ENCODE measurements at places on chromosomes 2 and 18.

- DNase-seq, result no peak
These were observed 28.0 kb downstream of the RFX8 start for GRCh38 chr2:101446869-101447268.

DNA sequence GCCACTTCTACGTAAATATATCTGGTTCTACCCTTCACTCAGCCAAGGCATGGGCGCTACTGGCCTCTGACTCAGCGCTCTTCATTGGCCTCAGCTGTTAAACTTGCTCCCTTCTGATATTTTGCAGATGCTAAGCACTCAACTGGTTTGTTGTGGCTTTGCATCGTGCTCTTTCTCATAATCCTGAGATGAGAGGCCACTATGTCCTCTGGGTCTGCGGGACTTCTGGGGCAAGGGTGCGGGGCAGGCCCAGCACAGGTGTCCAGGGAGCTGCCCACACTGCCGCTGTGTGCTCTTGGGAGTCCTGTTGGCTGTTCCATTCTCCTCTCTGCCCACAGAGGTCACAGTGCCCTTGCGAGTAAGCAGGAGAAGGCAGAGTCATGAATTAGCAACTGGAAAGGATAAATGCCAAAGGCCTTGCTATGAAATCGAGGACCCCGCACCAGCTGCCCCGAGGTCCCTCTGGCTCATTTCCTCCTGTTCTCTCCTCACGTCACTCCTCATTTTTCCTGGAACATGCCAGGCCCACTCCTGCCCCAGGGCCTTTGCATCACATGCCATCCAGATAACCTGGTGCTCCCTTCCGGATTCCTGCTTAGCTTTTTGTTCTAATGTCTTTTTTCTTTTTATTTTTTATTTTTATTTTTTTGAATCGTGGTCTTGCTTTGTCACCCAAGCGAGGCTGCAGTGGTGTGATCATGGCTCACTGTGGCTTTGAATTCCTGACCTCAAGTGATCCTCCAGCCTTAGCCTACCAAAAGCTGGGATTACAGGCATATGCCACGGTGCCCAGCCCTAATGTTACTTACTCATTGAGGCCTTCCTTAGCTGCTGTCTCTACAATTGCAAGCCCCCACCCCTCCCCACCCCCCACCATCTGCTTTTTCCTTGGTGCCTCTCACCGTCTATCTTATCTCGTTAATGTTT lies 34.9 kb upstream of the MAT2A start:
- DNase-seq, result no peak

DNA sequence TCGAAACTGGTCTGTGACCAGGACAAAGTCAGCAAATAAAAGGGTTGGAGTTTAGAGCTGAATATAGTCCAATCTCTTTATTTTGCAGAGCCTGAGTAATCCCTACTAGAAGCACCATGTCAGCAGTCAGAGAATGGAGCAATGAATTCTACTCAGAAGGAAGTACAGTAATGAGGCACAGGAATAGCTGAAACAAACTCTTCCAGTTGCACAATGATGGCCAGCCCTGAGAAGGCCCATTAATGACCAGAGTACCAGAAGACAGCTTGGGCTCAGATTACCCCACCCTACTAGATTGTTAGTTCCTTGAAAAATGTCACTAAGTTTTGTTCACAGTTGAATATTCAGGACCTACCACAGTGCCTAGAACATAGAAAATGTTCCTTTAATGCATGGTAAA lies 40.3 kb upstream of the SCG2 start:
- DNase-seq, result no peak

GRCh38 chr2:215832791-215833190 lies 180.6 kb downstream of the MREG start:
- no peak for DNase-seq

GRCh38 chr2:86825693-86826381 lies 35.1 kb upstream of the CD8A start:
- peak; percentile 82 for DNase-seq

GRCh38 chr2:19059076-19059475 lies 299.3 kb downstream of the OSR1 start:
- no peak for DNase-seq

- no peak for DNase-seq
These were observed 138.6 kb downstream of the DOCK10 start for GRCh38 chr2:224903621-224904020.

GRCh38 chr2:70123051-70123828 lies 36.0 kb downstream of the PCBP1 start:
- DNase-seq, result no peak

GRCh38 chr2:120262761-120263428 lies 10.2 kb downstream of the RALB start:
- no peak for DNase-seq

- DNase-seq, result no peak
These were observed 46.5 kb upstream of the NFU1 start for GRCh38 chr2:69483696-69484095.

- no peak for DNase-seq
These were observed 320.3 kb upstream of the VRK2 start for GRCh38 chr2:57726294-57726693.

DNA sequence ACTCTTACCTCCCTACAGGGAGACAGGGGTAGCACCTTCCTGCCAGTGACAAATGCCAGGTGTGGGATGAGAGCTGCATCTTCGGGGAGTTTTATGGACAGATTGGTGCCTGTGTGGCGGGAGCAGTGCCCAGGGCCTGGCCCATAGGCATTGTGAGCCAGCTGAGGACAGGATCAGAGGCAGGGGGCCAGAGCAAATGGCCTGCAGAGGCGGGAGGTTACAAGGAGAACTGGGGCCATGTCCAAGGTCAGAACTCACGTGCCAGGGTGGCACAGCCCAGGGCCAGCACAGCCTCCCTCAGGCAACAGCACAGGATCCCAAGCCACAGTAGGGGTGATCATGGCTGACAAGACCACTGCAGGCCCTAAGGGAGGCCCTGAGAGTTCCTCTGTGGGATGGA lies 40.2 kb upstream of the MCFD2 start:
- DNase-seq, result no peak

DNA sequence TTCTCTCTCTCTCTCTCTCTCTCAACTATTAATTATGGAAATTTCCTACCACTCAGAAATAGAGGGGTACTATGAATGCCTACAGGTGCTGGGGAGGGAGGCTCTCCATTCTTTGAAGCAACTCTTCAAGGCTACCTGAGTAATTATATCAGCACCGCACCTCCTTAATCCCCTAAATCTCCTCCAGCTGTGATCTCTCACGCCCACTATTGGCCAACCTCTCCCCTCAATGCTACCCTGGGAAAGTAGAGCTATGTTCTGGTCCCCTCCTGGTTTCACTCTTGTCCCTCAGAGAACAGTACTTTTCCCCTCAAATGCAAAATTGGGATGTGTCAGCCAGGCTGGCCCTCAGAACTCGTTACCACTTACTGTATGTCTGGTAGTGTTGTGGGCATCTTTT lies 1.6 kb downstream of the MOCOS start:
- no peak for DNase-seq

DNA sequence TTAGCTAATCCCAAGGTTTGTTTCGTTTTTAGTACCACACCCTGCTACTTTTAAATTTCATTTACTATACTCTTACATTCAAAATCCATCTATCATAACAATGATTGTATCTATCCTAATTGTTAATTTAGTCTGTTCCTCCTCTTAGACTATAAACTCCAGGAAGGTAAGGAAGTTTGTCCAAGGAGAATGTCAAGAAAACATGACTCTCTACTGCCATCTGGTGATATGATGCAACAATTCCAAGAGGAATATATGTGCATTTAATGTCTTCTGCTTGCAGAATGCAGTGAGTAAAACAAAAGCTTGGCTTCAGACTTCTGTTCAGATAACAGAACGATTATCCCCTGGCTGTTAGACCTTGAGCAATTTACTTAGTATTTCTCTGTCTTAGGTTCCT lies 1267.1 kb downstream of the LRP1B start:
- no peak for DNase-seq

GRCh38 chr2:54194761-54195750 lies 61.0 kb downstream of the TSPYL6 start:
- no peak for DNase-seq

DNA sequence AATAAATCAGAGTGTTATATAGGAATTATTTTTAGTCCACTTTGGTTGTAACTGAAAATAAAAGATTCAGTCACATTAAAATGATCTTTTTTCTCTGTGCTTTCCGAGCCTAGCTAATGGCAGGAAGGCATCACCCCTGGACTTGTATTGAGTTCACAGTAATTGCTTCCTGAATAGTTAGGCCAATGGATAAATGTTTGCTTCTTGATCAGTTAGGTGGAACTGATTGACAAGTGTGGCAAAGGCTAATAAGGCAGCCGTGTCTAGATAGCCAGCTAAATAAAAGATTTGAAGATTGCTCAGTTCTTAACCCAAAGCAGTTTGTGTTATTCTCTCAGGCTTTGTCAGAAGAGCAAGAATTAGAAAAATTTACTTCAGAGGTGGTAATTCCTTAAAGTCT lies 20.8 kb downstream of the FAM171B start:
- no peak for DNase-seq

DNA sequence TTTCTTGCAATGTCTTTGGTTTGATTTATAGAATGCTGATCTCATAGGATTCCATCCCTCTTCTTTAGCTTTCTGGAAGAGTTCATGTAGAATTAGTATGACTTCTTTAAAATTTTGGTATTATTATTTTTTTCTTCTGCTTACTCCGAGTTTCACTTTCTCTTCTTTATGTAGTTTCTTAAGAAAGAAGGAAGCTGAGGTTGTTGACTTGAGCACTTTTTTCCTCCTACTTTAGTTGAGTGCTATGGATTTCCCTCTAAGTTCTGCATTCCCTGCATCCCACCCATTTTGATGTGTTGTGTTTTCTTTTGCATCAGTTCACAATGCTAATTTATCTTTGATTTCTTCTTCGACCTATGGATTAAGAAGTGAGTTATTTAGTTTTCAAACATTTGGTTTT lies 78.9 kb upstream of the SPRED2 start:
- DNase-seq, result no peak

- no peak for DNase-seq
These were observed 24.6 kb upstream of the SPOPL start for GRCh38 chr2:138476940-138477339.

DNA sequence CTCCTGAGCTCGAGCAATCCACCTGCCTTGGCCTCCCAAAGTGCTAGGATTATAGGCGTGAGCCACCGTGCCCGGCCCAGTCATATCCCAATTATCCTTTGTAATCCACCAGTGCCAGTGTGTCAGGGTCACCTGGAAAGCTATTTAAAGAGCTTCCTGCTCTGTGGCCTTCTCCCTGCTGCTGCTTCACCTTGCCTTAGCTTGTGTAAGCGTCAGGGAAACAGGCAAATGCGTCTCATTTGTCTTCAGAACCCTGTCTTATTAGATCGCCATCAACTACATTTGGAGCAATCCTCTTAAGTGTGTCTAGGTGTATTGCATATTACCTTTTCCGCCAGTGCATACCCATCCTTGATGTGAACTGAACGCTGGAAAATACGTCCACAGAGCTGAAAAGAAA lies 10.2 kb downstream of the KIF5C start:
- DNase-seq, result no peak

- DNase-seq, result no peak
These were observed 53.3 kb downstream of the GULP1 start for GRCh38 chr2:188345020-188345419.

GRCh38 chr18:74942319-74942910 lies 266.5 kb downstream of the PTGR3 start:
- DNase-seq, result peak; percentile 32

- no peak for DNase-seq
These were observed 333.0 kb upstream of the SPRED2 start for GRCh38 chr2:65765376-65765775.

DNA sequence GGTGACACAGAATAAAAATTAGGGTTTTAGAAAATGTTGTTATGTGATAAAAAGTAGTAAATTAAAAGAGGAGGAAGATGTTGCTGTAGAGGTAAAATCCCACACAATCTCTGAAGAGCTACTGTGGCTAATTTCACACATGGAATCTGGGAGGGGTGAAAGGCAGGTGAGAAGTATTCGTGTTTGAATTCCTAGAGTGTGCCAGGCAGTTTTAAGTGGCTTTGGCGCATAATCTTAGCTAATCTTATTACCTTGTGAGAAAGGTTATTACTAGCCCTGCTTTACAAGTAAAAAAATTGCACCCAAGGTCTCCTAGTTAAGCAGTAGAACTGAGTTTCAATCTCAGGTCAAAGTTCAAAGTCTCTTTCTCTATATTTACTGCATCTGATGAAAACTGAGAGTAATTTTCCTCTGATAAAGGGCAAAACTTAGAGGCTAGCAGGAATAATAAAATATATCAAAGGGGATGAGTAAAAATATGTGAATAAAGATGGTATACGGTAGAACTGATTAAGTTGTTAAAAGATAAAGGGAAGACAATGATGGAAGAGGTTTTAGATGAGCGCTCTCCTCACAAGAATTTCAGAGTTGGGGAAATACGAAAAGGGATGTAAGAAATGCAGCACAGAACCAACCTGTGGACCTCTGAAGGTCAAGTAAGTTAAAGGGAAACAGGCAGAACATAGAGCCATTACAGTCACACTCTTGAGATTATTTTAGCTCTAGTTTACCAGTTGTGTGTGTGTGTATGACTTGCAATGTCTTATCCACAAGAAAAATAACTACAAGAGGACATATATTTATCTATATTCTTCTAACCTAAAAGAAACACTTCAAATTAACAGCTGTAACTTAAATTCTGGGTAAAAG lies 34.8 kb downstream of the GAREM1 start:
- no peak for DNase-seq

- DNase-seq, result no peak
These were observed 65.0 kb upstream of the TSPYL6 start for GRCh38 chr2:54321047-54321446.

GRCh38 chr2:136006658-136007057 lies 21.2 kb upstream of the DARS1 start:
- DNase-seq, result no peak

- DNase-seq, result no peak
These were observed 409.5 kb upstream of the FIGN start for GRCh38 chr2:164145093-164145987.

GRCh38 chr2:69260666-69261065 lies 126.4 kb downstream of the GFPT1 start:
- no peak for DNase-seq

GRCh38 chr2:174002679-174003078 lies 37.5 kb upstream of the SP3 start:
- DNase-seq, result no peak

DNA sequence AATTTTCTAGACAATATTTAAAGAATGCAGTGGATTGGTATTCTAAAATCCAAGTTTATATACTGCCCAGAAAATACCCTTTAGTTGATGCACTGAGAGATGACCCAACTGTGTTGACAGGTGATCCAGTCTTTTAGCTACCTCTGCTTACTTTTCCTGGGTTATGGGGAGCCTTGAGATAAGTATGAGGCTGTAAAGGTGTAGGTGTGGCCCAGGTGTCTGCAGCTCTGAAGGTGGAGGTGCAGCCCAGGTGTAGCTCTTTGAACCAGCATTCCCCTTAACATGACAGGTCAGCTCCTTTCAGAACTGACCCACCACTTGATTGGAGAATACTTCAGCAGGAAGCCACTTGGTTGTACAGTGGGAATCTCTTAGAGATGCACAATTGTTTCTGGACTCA lies 62.3 kb upstream of the ACSL3 start:
- no peak for DNase-seq

GRCh38 chr2:130807659-130808385 lies 28.9 kb upstream of the ARHGEF4 start:
- DNase-seq, result no peak

Measured in CD4-positive, alpha-beta T cell treated with Interleukin-2 at 100 ng/mL for 4 hours (primary cell).